ENCODE measurements at places on chromosomes 3 and 15. TPM values are rescaled to one million over a fixed set of nuclear protein-coding genes. Genes with fewer than 3 reads are reported as not detected.

DNA sequence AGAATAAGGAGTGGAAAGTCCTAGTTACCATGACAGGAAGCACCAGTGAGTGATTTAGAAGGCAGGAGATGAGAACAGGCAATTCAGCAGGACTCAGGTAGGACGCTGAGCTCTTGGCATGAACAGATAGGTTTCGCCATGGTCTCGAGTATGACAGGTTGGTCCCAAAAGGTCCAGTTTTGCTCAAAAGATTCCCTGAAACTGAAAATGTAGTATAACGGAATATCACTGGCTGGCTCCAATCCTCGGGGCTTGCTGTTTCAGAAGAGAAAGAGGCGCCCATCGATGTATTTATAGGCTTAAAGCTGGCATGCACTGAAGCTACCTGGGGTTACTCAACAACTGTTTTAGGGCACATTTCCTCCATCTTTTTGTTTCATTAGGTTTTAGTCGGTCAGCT, 59.2 kb downstream of the SRGAP3 start:
- DNase-seq: no peak

DNA sequence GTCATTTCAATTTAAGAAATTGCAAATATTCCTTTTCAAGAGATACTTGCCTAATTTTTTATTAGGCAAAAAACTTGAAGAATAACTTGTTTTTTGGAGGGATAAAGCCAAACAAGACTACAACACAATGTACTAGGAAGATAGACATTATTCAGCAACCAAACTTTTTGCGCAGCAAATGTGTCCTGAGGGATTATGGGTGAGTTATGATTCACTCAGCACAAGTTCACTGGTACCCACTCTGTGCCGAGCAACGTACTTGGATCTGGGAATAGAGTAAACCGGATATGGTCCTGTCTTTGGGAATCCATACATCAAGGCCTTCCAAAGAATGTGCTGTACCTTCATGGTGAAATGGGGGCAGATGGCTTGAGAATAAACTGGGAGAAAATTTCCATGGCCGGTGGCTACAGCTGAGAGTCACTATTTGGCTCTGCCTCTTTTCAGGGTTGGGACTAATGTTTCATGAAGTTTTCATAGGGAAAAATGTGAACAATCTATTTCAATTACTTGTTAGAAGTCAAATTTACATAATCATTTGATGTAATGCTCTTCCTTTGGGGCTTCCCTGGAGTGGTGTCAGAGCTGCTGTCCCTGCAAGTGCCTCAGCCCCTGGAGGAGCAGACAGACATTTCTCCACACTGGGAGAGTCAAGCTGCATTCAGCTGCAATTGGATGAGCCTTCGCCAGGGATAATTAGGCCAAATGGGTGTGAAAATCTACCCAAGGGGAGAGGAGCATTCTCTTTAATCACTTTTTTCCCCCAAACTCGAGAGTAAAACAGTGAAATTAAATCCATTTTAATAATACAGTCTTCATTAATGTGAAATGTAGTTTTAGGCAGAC, 315.2 kb downstream of the CLSTN2 start:
- DNase-seq: no peak

GRCh38 chr3:160641665-160642309, 35.2 kb upstream of the ARL14 start:
- DNase-seq: no peak

DNA sequence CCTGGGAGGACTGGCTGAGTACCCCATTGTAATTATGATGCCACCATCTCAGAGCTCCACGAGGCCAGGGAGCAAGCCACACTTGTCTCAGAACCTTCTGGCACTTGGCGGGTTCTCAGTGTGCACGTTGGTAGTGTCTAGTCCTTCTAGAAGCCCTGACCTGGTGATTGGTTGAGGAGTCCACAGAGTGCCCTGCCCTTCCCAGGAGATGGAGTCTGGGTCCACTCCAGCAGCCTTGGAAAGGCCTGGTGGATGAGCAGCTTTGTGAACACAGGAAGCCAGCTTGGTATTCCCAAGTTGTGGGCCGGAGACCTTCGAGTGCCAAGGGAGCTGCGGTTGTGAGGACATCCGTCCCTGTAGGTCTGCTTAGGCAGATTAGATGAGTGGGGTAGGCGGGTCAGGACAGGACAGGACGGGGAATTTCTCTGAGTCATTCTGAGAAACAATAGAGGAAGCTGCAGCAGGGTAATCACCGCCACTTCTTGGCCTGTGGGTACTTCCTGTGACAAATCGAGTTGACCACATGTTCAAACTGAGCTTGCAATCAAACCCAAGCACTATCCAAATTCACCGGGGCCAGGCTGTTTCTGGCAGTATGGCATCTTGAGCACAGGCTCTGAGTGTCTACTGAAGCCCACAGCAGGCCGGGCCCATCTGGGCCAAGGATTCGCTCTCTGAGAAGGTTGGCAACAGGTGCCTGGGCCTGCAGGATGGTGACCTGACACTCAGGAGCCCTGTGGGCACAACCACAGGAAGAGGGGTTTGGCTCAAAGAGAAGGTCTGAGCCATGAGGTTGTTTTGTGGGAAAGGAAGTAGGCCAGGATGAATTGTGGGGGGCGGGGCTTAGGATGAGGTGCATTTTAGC, 71.5 kb upstream of the PLXNA1 start:
- no peak for DNase-seq

DNA sequence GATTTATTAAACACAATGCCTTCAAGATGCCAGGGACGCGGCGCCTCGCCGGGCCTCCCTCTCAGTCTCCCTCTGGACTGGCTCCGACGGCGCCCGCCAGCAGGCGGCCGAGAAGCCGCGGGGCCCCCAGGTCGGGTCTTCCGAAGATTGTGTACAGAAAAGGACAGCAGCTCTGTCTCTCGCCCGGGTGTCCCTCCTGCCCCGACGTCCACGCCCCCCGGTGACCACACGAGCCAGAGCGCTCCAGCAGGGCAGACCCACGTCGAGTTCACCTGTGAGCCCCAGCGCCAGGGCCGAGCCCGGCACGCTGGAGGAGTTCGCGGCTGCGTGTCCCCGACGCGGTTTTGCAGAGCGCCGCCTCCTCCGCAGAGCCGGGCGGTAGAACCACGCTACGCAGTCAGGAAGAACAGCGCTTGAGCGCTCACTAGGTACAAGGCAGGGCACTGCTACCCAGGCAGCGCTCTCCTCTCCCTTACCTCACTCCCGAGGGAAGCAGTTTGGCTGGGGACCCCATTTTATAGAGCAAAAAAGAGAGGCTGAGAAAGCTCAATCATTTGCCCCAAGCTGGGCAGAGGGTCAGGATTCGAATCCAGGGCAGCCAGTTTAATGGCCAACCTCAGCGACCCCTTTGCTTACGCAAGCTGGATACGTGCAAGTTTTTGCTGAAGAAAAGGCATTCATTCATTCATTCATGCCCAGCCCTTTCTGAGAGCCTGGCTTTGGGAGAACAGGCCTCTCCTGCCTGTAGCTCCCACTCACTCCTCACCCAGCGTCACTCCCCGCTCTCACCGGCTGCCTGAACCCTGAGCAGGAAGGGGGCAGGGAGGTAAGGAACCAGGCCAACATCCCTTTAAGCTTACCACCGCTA, 3.0 kb upstream of the TLE3 start:
- no peak for DNase-seq

- DNase-seq: no peak
Measured at GRCh38 chr15:51240066-51240465, 98.3 kb downstream of the CYP19A1 start.

The AADACL2 gene
- not detected for polyA plus RNA-seq

DNA sequence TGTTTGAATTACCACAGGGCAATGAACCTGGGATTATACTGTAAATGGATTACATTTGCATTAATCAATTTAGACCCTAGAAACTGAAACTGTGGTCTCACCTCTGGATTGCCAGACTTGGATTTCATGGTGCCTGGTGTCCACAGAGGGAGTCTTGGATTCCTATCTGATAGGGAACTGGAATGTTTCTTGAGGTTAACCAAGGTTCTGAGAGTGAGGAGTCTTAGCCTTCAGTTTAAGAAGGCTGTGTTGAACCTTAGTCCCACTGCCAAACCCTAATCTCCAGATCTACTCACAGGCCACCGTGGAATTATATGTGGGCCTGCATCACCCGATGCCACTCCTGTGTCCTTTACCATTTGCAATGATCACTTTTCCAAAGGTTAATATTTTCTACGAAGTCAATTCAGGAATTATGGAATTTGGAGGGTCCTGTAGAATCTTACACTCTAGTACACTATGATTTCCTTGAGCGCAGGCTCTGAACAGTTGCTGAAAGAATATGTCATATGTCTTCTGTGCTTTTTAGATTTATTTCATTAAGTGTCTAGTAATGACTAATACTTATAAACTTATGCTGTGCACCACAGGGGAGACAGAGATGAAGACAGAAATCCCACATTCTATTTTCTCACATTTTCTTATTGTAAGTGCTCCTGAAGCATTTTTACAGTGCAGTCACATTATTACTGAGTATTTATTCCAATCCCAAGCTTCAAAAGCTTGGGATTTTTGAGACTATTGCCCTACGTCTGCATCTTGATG, 87.9 kb downstream of the EFL1 start:
- DNase-seq: no peak

- DNase-seq: no peak
Measured at GRCh38 chr3:86056032-86056431, 934.9 kb downstream of the VGLL3 start.

- no peak for DNase-seq
Measured at GRCh38 chr15:34951993-34952392, 17.5 kb downstream of the AQR start.

DNA sequence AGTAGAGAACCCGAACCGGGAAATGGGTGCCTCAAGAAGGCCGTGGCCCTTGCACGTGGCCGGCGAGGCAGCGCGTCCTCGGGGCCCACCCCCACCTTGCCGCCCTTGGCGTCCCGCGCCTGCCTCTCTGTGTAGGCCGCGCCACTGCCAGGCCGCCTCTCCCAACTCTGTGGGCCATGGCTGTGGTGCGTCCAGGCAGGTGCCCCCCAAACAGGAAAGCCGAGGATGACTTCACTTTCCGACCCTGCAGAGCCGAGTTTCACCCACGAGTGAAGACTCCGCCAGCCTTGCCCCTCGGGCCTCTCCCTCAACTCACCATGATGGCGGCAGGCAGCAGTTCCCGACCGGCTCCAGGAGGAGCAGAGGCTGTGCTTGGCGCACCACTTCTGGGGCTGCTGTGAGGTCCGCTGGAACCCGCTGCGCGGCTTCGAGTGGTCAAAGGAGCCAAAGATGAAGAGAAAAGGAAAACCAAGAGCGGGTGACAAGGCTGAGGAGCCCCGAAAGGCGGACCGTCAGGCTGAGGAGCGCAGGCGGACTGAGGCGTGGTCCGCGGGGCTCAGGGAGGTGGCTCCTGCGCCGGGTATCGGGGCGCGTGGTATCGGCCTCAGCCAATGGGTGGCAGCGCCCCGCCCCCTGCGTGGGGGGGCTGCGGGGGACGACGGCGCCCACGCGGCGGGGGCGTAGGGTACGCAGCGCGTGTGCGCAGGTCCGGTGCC, at the start of gene DAZL:
DAZL (minus strand) TSS at position 537 of the 716 bp plus-strand sequence; CDS start at position 319, 218 bp downstream.
- no peak for DNase-seq

GRCh38 chr3:61438253-61439121, 122.9 kb upstream of the PTPRG start:
- no peak for DNase-seq
